H1 (cell line): ENCODE measurements at places on chromosomes 3 and 15. TPM values are rescaled to one million over a fixed set of nuclear protein-coding genes. Genes with fewer than 3 reads are reported as not detected.

KIF23 gene
- 77.2 and 77.4 TPM in 2 replicates for total RNA-seq

INSYN1 gene
- total RNA-seq: 10.2 and 13.1 TPM in 2 replicates

ALPK3 gene
- 16.0 and 19.2 TPM in 2 replicates for total RNA-seq

DPPA2 gene
- total RNA-seq: 11.2 and 12.6 TPM in 2 replicates

CHRD gene
- total RNA-seq: 0.63 and 0.86 TPM in 2 replicates

ADAMTS17 gene
- total RNA-seq: 1.7 and 1.9 TPM in 2 replicates

MYL3 gene
- total RNA-seq: not detected in 2 replicates

RETNLB gene
- total RNA-seq: not detected in 2 replicates

MRPL46 gene
- total RNA-seq: 24.4 and 24.5 TPM in 2 replicates

MAP6D1 gene
- total RNA-seq: 4.1 and 5.2 TPM in 2 replicates

CDHR4 gene
- 0.50 and 0.54 TPM in 2 replicates for total RNA-seq

GPR15 gene
- not detected in 2 replicates for total RNA-seq

CCDC54 gene
- not detected in 2 replicates for total RNA-seq

STRA6 gene
- 7.6 and 9.3 TPM in 2 replicates for total RNA-seq

GOLGA8K gene
- 0.48 and 1.3 TPM in 2 replicates for total RNA-seq

SEMA7A gene
- total RNA-seq: 14.6 and 15.0 TPM in 2 replicates

TMC3 gene
- total RNA-seq: not detected in 2 replicates

ELL3 gene
- total RNA-seq: 9.2 and 11.0 TPM in 2 replicates

STRC gene
- total RNA-seq: 0.34 and 0.42 TPM in 2 replicates

GALK2 gene
- total RNA-seq: 16.1 and 18.0 TPM in 2 replicates

GRM2 gene
- 3.9 and 4.3 TPM in 2 replicates for total RNA-seq

RLBP1 gene
- total RNA-seq: not detected in 2 replicates

AGBL1 gene
- total RNA-seq: not detected in 2 replicates

BNC1 gene
- 0.67 and 0.99 TPM in 2 replicates for total RNA-seq

SLC24A1 gene
- 5.5 and 6.6 TPM in 2 replicates for total RNA-seq

RAB8B gene
- total RNA-seq: 47.0 and 47.8 TPM in 2 replicates

THSD4 gene
- total RNA-seq: 6.2 and 6.4 TPM in 2 replicates

GRAMD1C gene
- total RNA-seq: 1.3 and 2.1 TPM in 2 replicates

EXD1 gene
- total RNA-seq: 0.54 TPM in 1 of 2 replicates, not detected in the other

CLDN16 gene
- not detected in 2 replicates for total RNA-seq

CNTN3 gene
- total RNA-seq: 0.13 and 0.17 TPM in 2 replicates

RTP4 gene
- total RNA-seq: not detected in 2 replicates

GOLGA8J gene
- total RNA-seq: not detected in 2 replicates

SLC51A gene
- 7.7 and 9.8 TPM in 2 replicates for total RNA-seq

GOLGA8S gene
- total RNA-seq: 0.11 and 0.17 TPM in 2 replicates

CSPG4 gene
- total RNA-seq: 3.0 and 3.2 TPM in 2 replicates

DGKG gene
- 0.30 TPM in 1 of 2 replicates, not detected in the other for total RNA-seq

LMOD3 gene
- not detected in 2 replicates for total RNA-seq

NOX5 gene
- total RNA-seq: not detected in 2 replicates

TRIM42 gene
- not detected in 2 replicates for total RNA-seq

SCG3 gene
- 42.4 and 45.9 TPM in 2 replicates for total RNA-seq

SLC9C1 gene
- total RNA-seq: 0.24 and 1.1 TPM in 2 replicates

ITIH1 gene
- total RNA-seq: not detected in 2 replicates

GLDN gene
- 0.44 and 0.50 TPM in 2 replicates for total RNA-seq

PLSCR2 gene
- not detected in 2 replicates for total RNA-seq

FBLN2 gene
- 15.5 and 17.4 TPM in 2 replicates for total RNA-seq

ARL6IP5 gene
- total RNA-seq: 30.1 and 31.0 TPM in 2 replicates

TRA2B gene
- total RNA-seq: 267 and 274 TPM in 2 replicates

ANKRD34C gene
- not detected in 2 replicates for total RNA-seq

PLD1 gene
- 2.6 and 3.1 TPM in 2 replicates for total RNA-seq

COL6A5 gene
- total RNA-seq: 0.06 TPM in 1 of 2 replicates, not detected in the other

COX17 gene
- 43.0 and 45.5 TPM in 2 replicates for total RNA-seq

KLHL40 gene
- not detected in 2 replicates for total RNA-seq

LRRC2 gene
- total RNA-seq: 6.4 and 7.3 TPM in 2 replicates

AADACL2 gene
- not detected in 2 replicates for total RNA-seq

SGO1 gene
- total RNA-seq: 34.6 and 36.4 TPM in 2 replicates

CALML4 gene
- total RNA-seq: 9.3 and 12.5 TPM in 2 replicates
